ENCODE measurements at places on chromosomes 4 and X. TPM values are rescaled to one million over a fixed set of nuclear protein-coding genes. Genes with fewer than 3 reads are reported as not detected.

GRCh38 chr4:113375964-113376666 is 326.7 kb downstream of the ANK2 start:
- no peak for DNase-seq
- H3K27ac ChIP-seq = no peak overlapping the region
- no peaks in the 10 kb centered on the region for H3K4me1 ChIP-seq

DNA sequence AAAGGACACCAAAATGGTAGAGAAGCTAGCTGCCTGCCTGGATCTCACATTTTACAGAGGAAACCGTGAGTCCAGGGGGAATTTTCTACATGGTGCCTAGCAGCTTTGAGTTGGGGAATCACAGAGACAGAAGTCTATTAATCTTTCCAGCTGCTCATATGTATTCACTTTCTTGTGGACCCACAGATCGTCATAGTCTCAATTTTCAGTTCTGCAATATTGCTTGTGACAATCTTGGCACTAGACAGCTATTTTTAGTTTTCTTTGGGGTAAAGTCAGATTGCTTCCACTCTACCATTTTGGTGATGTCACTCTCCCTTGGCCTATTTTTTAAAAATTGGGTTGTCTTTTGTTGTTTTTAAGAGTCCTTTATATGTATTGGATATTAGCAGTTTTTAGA is 233.4 kb upstream of the STK26 start:
- no peak overlapping the region for H3K4me3 ChIP-seq
- DNase-seq = no peak
- H3K27me3 ChIP-seq = peaks cover 3% of the 10 kb centered on the region
- peaks cover 4% of the 10 kb centered on the region for H3K4me1 ChIP-seq
- H3K27ac ChIP-seq = no peak overlapping the region

Gene SOWAHB
- 5.1 TPM for total RNA-seq

Gene DDIT4L
- total RNA-seq = 1.7 TPM

Gene PIN4
- total RNA-seq = 6.2 TPM

GRCh38 chrX:19156186-19156585 is 33.9 kb upstream of the ADGRG2 start:
- H3K27ac ChIP-seq = no peak overlapping the region
- no peaks in the 10 kb centered on the region for H3K36me3 ChIP-seq
- no peak for DNase-seq
- H3K27me3 ChIP-seq = no peaks in the 10 kb centered on the region
- no peak overlapping the region for H3K4me3 ChIP-seq

Gene SLC25A6
- total RNA-seq = 268 TPM

Gene TLL1
- total RNA-seq = 9.0 TPM

- H3K4me1 ChIP-seq = no peaks in the 10 kb centered on the region
- H3K27me3 ChIP-seq = no peaks in the 10 kb centered on the region
- DNase-seq = no peak
- no peak overlapping the region for H3K4me3 ChIP-seq
- no peak overlapping the region for H3K27ac ChIP-seq
- no peaks in the 10 kb centered on the region for H3K36me3 ChIP-seq
These were observed 903.8 kb downstream of the STIM2 start for GRCh38 chr4:27764526-27764837.

DNA sequence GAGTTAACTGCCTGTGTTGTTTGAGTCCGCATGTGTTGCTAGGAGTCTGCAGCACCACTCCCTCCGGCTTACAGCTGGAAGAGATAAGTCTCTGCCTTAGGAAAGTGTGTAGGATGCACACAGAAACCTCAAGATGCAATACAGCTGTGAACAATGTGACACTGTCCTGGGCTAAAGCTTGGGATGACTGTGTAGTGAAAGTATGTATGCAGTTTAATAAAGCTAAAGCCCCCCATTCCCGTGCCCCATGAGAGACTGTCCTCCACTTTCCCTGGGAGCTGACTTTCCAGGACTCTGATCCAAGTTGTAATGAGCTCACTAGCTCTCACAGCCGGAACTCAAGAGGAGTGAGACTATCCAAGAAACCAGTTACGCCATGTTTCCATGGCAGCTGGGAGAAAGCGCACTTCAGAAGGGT is 156.6 kb upstream of the FTHL17 start:
- H3K36me3 ChIP-seq = no peaks in the 10 kb centered on the region
- H3K27me3 ChIP-seq = no peaks in the 10 kb centered on the region
- H3K4me3 ChIP-seq = no peak overlapping the region
- H3K4me1 ChIP-seq = no peaks in the 10 kb centered on the region

Gene RHOXF2B
- not detected for total RNA-seq

GRCh38 chr4:54843106-54843505 is 185.3 kb downstream of the KIT start:
- no peaks in the 10 kb centered on the region for H3K36me3 ChIP-seq
- H3K27me3 ChIP-seq = no peaks in the 10 kb centered on the region
- no peak overlapping the region for H3K4me3 ChIP-seq
- peak overlapping the region; percentile 51 for H3K27ac ChIP-seq
- peaks cover 31% of the 10 kb centered on the region for H3K4me1 ChIP-seq

Gene DNAAF6
- total RNA-seq = not detected

- H3K36me3 ChIP-seq = no peaks in the 10 kb centered on the region
- no peak for DNase-seq
- no peak overlapping the region for H3K27ac ChIP-seq
- no peaks in the 10 kb centered on the region for H3K4me1 ChIP-seq
- no peaks in the 10 kb centered on the region for H3K27me3 ChIP-seq
- H3K4me3 ChIP-seq = no peak overlapping the region
These were observed 299.9 kb downstream of the PPP4R3C start for GRCh38 chrX:27163236-27163635.

DNA sequence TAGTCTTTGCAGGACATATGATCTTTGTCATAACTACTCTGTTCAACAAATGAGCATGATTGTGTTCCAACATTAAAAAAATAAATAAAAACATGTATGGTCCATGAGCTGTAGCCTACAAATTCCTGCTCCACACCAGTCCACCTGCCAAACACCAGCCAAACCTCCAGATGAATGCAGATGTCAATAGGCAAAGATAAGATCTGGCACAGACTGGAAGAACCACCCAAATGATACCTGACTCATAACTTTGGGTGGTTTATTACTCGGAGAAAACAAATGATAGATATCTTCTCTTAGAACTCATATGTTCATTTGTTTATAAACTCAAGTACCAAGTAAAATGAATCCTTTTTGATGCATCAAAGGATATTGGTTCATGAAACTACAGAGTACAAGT is 425.1 kb downstream of the GBA3 start:
- no peak overlapping the region for H3K4me3 ChIP-seq
- no peak overlapping the region for H3K27ac ChIP-seq
- no peak for DNase-seq
- no peaks in the 10 kb centered on the region for H3K4me1 ChIP-seq
- H3K36me3 ChIP-seq = no peaks in the 10 kb centered on the region

GRCh38 chr4:52704661-52705060 is 45.6 kb upstream of the USP46 start:
- DNase-seq = no peak
- H3K36me3 ChIP-seq = no peaks in the 10 kb centered on the region
- H3K4me3 ChIP-seq = no peak overlapping the region
- no peaks in the 10 kb centered on the region for H3K27me3 ChIP-seq
- H3K27ac ChIP-seq = no peak overlapping the region

DNA sequence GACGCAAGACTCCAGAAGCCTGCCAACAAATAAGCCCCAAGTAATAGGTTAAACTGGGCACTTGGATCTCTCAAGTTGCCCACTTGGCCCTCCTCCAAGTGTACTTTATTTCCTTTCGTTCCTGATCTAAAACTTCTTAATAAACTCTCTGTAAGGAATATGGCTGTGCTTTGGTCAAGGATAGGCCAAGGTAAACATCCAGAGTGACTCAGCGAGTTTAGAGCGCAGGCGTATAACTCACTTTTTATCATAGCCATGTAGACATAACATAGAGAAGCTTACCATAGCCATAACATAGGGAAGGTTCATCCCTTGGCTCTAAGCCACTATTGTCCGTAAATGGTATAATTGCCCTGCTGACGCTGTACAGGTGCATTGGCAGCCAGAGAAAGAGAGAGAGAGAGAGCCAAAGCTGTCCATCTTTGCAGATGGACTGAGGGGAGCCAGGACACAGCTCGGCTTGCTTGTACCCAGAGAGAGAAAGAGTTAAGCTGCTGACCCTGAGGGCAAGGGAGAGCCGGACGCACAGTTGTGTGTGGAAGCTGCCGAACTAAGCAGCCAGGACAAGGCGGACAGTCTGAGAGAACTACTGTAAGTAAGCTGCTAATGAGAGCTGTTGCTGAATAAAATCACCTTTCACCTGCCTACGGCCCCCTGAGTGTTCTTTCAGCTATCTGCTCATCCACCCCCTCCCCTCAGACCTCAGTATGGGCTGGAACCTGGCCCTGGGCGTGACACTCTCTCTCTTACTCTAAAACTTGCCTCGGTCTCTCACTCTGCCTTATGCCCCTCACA is 1.8 kb downstream of the TLR1 start:
- H3K36me3 ChIP-seq = no peaks in the 10 kb centered on the region
- no peak overlapping the region for H3K4me3 ChIP-seq
- H3K4me1 ChIP-seq = peaks cover 5% of the 10 kb centered on the region
- H3K27ac ChIP-seq = no peak overlapping the region
- DNase-seq = no peak
- H3K27me3 ChIP-seq = no peaks in the 10 kb centered on the region

Gene NPY5R
- total RNA-seq = 0.67 TPM

GRCh38 chr4:187294861-187295260 is 571.2 kb upstream of the FAT1 start:
- H3K27me3 ChIP-seq = no peaks in the 10 kb centered on the region
- no peak overlapping the region for H3K4me3 ChIP-seq
- H3K4me1 ChIP-seq = no peaks in the 10 kb centered on the region
- no peak for DNase-seq
- H3K36me3 ChIP-seq = no peaks in the 10 kb centered on the region

GRCh38 chr4:86452422-86452891 is 92.6 kb upstream of the MAPK10 start:
- no peak overlapping the region for H3K4me3 ChIP-seq
- no peaks in the 10 kb centered on the region for H3K4me1 ChIP-seq
- H3K27ac ChIP-seq = no peak overlapping the region
- no peak for DNase-seq

Gene SSX1
- total RNA-seq = 0.54 TPM

- H3K27ac ChIP-seq = peak within 1 kb of the TSS; percentile 81
- H3K27me3 ChIP-seq = no peaks in the 10 kb centered on the region
- H3K4me3 ChIP-seq = peak within 1 kb of the TSS; percentile 15
- peak; percentile 61 for DNase-seq
- H3K4me1 ChIP-seq = no peaks in the 10 kb centered on the region
These were observed at the start of gene COX7B for GRCh38 chrX:77899081-77899828. Gene COX7B, plus strand, starts transcription at chrX:77899468. Its CDS starts 86 bp downstream, at chrX:77899554.

GRCh38 chrX:70336767-70337166 is 46.9 kb downstream of the KIF4A start:
- no peaks in the 10 kb centered on the region for H3K27me3 ChIP-seq
- H3K27ac ChIP-seq = no peak overlapping the region
- H3K4me1 ChIP-seq = no peaks in the 10 kb centered on the region
- no peak for DNase-seq
- H3K4me3 ChIP-seq = no peak overlapping the region
- no peaks in the 10 kb centered on the region for H3K36me3 ChIP-seq

Gene UGT2A1
- total RNA-seq = not detected

GRCh38 chrX:13855689-13856450 is 39.0 kb upstream of the GPM6B start:
- no peak overlapping the region for H3K4me3 ChIP-seq
- H3K27me3 ChIP-seq = no peaks in the 10 kb centered on the region
- DNase-seq = no peak
- no peaks in the 10 kb centered on the region for H3K4me1 ChIP-seq

DNA sequence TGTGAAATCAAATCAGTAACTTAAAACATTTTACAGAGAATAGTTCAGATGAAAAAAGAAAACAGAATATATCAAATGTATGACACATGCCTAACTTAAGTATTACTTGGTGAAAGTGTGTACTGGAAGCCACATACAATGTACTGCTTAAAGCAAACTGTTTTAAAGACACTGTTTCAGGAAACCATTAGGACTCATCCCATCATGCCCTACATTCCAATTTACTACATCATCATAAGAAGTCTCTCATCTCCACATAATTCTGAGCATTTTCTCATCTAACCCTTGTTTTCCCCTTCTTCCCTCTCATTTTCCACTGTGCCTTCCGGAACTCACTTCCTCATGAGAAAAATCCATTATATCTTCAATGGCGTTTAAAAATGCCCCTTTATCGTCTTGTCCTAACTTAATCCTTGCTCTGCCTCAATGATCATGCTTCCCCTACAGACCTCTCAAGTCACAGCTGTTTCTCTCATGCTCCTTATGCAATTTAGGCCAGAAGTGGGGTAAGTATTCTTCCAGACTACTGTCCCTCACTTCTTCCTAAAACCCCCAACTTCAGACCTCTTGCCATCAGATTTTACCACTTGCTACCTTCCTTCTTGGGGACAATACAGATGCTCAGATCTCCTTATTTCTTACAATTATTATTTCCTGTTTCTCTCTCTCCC is 26.8 kb upstream of the FGF5 start:
- H3K27me3 ChIP-seq = no peaks in the 10 kb centered on the region
- no peak overlapping the region for H3K4me3 ChIP-seq
- H3K36me3 ChIP-seq = no peaks in the 10 kb centered on the region
- H3K27ac ChIP-seq = no peak overlapping the region

DNA sequence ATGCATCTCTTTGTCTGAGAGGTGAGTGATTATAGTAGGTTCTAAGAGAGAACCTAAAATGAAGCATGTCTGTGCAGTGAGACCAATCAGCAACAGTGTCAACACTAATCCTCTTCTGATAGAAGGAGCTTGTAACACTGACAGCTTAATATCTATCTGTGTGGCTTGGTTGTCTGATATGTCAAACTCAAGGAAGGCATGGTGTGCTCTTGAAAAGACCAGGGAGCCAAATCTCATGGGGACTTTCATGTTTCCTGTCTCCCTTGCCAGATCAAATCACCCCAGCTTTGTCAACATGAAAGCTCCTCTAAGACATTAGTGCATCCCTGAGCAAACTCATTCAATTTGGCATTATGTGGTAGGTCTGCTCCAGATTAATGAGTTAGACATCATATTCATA is 95.4 kb downstream of the ANOS1 start:
- no peak overlapping the region for H3K27ac ChIP-seq
- H3K27me3 ChIP-seq = no peaks in the 10 kb centered on the region
- no peak for DNase-seq
- H3K36me3 ChIP-seq = no peaks in the 10 kb centered on the region
- no peaks in the 10 kb centered on the region for H3K4me1 ChIP-seq

Gene CT55
- total RNA-seq = not detected

Gene ADAMTS3
- 4.9 TPM for total RNA-seq

DNA sequence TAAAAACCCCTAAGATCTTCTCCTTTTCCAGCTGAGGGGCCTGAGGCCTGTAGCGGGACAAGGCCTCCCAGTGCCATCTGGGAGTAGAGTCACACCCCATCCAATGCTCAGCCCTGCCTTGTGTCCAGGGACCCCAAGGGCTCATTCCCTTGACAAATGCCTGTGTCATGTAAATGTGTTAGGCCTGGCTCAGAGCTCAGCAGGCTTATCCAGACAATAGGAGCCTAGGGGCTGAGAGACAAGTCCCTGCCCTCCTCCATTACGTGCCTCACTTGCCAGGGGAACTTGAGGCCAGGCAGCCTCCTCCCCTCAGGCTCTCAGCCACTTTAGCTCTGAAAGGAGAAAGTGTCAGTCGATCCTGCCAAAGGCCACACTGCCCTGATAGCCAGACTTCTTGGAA is 166.8 kb upstream of the MAMLD1 start:
- H3K36me3 ChIP-seq = no peaks in the 10 kb centered on the region
- H3K27me3 ChIP-seq = no peaks in the 10 kb centered on the region
- H3K27ac ChIP-seq = no peak overlapping the region
- no peak for DNase-seq
- H3K4me1 ChIP-seq = no peaks in the 10 kb centered on the region
- no peak overlapping the region for H3K4me3 ChIP-seq

Gene PCDH10
- 0.56 TPM for total RNA-seq

Gene HAND2
- 4.1 TPM for total RNA-seq

All from thyroid gland (tissue), 4 donors.